Occipital lobe (tissue), 3 donors: ENCODE measurements at places on chromosomes 11 and 22. TPM values are rescaled to one million over a fixed set of nuclear protein-coding genes. Genes with fewer than 3 reads are reported as not detected.

Gene DUSP18
- 22.9 TPM for total RNA-seq

Gene TUB
- 88.3 TPM for total RNA-seq

Gene DBX1
- not detected for total RNA-seq

Gene SCGB1C1
- total RNA-seq: not detected

Gene MS4A4A
- 4.4 TPM for total RNA-seq

Gene YWHAH
- total RNA-seq: 218 TPM

Gene TESMIN
- 0.94 TPM for total RNA-seq

Gene RAB1B
- total RNA-seq: 28.9 TPM

Gene APOL5
- total RNA-seq: not detected

Gene SPTBN2
- 105 TPM for total RNA-seq

Gene NRIP3
- total RNA-seq: 17.9 TPM

Gene MMP12
- total RNA-seq: not detected

Gene SHANK2
- 47.1 TPM for total RNA-seq

Gene OR2D2
- total RNA-seq: 0.31 TPM

Gene SLC7A4
- 1.4 TPM for total RNA-seq

Gene OR52H1
- 0.47 TPM for total RNA-seq

Gene MFNG
- total RNA-seq: 3.9 TPM

Gene GRM5
- 175 TPM for total RNA-seq

Gene FERMT3
- total RNA-seq: 1.6 TPM

Gene ANO9
- total RNA-seq: not detected

Gene RIN1
- total RNA-seq: 0.47 TPM

Gene CABP4
- total RNA-seq: not detected

Gene TRIM51
- not detected for total RNA-seq

Gene SPECC1L
- 49.0 TPM for total RNA-seq

Gene BUD13
- total RNA-seq: 15.4 TPM

Gene GAB4
- total RNA-seq: not detected
